ENCODE measurements at places on chromosomes 16 and 17. TPM values are rescaled to one million over a fixed set of nuclear protein-coding genes. Genes with fewer than 3 reads are reported as not detected.

The EPX gene
- total RNA-seq = not detected

The METTL23 gene
- total RNA-seq = 19.0 TPM

The SLC12A3 gene
- not detected for total RNA-seq

The PITPNM3 gene
- total RNA-seq = 0.27 TPM

The ITPRIPL2 gene
- 15.7 TPM for total RNA-seq
